ENCODE measurements at places on chromosomes 7 and 10. TPM values are rescaled to one million over a fixed set of nuclear protein-coding genes. Genes with fewer than 3 reads are reported as not detected.

DNA sequence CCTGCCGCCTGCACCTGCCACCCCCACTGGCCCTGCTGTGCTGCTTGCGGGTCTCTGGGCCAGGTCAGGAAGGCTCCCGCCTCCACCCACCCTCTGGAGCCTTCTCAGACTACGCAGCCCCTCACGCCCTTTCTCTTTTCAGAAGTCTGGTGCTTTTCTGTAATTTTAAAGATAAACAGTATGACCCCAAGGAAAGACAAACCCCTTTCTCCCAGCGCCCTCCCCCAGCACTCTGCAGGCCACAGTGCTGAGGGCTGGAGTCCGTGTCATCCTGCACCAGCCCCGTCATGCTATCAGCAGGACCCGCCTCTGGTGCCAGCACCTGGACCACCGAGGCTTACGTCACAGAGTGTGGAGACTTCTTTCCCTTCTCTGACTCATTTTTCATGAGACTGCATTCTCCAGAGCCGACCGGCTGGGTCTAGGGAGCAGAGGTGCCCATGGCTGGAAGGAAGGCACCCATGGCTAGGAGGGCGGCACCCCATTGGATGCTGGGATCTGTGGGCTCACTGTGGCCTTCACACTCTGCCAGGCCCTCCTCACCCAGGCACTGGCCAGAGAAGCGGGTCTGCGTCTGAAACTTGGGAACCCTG is 53.4 kb downstream of the CFAP46 start:
- H3K4me3 ChIP-seq: no peak overlapping the region

ZMIZ2 gene
- total RNA-seq: 12.7 TPM

DNA sequence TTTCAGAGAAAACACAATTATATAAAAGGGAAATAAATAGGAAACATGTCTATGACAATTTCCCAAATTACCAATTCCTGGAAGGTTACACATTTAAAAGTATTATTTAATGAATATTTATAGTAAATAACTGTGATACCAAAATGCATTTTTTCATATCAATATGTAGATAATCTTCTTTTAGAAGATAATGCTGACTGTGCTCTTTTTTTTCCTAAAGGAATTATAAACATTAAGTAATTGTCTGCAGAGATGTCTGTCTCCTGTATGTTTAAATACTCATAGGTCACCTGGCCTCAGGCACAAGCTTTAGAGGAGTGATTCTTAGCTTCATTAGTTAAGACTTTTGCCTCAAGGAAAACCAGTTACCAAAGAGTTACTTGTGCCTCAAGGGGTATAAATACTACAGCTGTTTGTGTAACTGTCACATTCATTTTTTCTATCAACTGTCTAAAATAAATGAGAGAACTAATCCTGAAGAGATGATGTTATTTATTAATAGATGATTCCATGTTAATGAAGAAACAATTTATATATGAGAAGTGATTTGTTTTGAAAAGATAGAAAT is 77.1 kb downstream of the DNAJC1 start:
- no peak for ATAC-seq
- no peak overlapping the region for H3K27ac ChIP-seq
- H3K27me3 ChIP-seq: no peaks in the 10 kb centered on the region
- H3K36me3 ChIP-seq: no peaks in the 10 kb centered on the region
- no peaks in the 10 kb centered on the region for H3K4me1 ChIP-seq

LEP gene
- not detected for total RNA-seq

ABCF2 gene
- 38.5 TPM for total RNA-seq

GRCh38 chr10:102624094-102624493 is 20.2 kb upstream of the TRIM8 start:
- no peak overlapping the region for H3K27ac ChIP-seq
- no peak overlapping the region for H3K4me3 ChIP-seq
- ATAC-seq: no peak

TSPAN12 gene
- total RNA-seq: 4.7 TPM

CYP26C1 gene
- 0.31 TPM for total RNA-seq

DNA sequence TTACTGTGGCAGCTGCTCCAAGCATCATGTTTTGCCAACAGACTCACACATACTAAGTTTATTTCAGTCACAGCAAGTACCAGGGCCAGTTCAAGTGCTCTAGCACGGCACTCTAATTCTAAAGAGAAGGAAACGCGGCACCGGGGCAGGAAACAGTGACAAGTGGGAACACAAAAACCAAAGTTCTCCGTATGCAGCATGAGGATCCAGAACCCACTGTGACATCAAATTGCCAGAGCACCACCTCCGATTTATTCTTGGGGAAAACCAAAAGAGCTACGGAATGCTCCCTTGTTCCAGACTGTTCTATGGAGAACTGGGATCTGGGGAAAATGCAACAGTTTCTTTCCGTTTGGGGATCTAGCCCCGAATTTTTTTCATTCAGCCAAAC is 448 bp upstream of the PTER start:
- H3K27ac ChIP-seq: no peak overlapping the region
- no peaks in the 10 kb centered on the region for H3K4me1 ChIP-seq
- H3K27me3 ChIP-seq: no peaks in the 10 kb centered on the region
- no peaks in the 10 kb centered on the region for H3K36me3 ChIP-seq
- peak; percentile 10 for ATAC-seq
- H3K4me3 ChIP-seq: peak overlapping the region; percentile 68

GRCh38 chr10:35300063-35300699 is 36.1 kb upstream of the CCNY start:
- H3K36me3 ChIP-seq: no peaks in the 10 kb centered on the region
- H3K27ac ChIP-seq: no peak overlapping the region
- no peaks in the 10 kb centered on the region for H3K4me1 ChIP-seq

DNA sequence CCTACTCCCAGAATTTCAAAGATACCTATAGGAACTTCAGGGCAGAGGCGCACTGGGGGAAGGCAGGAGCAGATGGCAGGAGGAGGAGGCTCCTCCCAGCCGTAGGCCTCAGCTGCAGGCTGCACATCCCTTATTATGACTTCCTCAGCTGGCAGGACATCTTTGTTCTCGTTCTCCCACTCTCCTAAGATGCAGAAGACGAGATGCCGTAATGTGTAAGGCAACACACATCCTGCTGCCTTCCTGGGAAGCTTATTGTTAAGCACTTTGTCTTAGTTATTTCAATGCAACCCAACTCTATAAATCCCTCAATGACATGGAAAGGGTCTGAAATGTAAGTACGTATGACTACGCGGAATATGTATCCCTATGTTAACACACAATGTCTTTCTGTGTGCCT is 599.8 kb upstream of the MGMT start:
- no peak overlapping the region for H3K27ac ChIP-seq
- no peaks in the 10 kb centered on the region for H3K4me1 ChIP-seq
- no peak overlapping the region for H3K4me3 ChIP-seq
- no peaks in the 10 kb centered on the region for H3K27me3 ChIP-seq

- H3K36me3 ChIP-seq: no peaks in the 10 kb centered on the region
- H3K4me3 ChIP-seq: no peak overlapping the region
- no peaks in the 10 kb centered on the region for H3K27me3 ChIP-seq
- H3K27ac ChIP-seq: peak overlapping the region; percentile 78
Observed at GRCh38 chr10:515674-516073, 173.8 kb downstream of the DIP2C start.

ANLN gene
- 16.9 TPM for total RNA-seq

TFPI2 gene
- 0.85 TPM for total RNA-seq

CPEB3 gene
- total RNA-seq: 10.3 TPM

PNLIPRP2 gene
- total RNA-seq: not detected

IL2RA gene
- total RNA-seq: 0.31 TPM

- H3K4me3 ChIP-seq: no peak overlapping the region
- peaks cover 17% of the 10 kb centered on the region for H3K27me3 ChIP-seq
- no peaks in the 10 kb centered on the region for H3K36me3 ChIP-seq
- no peak overlapping the region for H3K27ac ChIP-seq
Observed at GRCh38 chr7:19097165-19098055, 20.0 kb downstream of the TWIST1 start.

PLEKHS1 gene
- total RNA-seq: not detected

GRCh38 chr7:151404216-151405011 is 5.4 kb downstream of the WDR86 start:
- no peak overlapping the region for H3K27ac ChIP-seq
- peaks cover 25% of the 10 kb centered on the region for H3K27me3 ChIP-seq
- H3K4me1 ChIP-seq: peaks cover 10% of the 10 kb centered on the region
- no peaks in the 10 kb centered on the region for H3K36me3 ChIP-seq

DNA sequence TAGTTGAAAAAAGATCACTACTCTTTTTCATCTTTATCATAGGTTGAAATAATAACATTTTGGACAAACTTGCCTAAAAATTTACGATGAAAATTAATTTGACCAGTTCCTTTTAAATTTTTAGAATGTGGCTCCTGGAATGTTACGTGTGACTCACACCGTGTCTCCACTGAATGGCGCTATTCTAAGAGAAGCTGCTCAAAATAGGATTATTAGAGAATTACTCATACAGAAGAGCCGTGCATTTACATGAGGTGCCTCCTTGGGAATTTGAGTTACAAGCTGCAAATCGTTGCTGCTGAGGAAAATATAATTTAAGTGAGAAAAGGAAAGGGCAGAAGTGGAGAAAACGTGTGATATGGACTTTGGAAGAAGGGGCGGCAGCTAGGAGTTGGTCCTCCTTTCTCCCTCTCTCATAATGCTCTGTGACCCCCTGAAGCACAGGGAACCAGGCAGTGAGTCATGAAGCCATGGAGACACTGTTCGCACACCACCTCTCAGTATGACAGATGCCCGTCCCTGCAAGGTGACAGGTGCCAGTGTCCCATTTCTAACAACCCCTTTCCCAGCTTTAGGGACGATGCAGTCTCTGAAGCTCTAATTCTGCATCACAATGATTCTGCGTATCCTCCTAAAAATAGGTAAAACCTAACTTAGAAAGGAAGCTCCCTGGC is 323.2 kb upstream of the COBL start:
- no peak for ATAC-seq
- no peak overlapping the region for H3K27ac ChIP-seq
- no peak overlapping the region for H3K4me3 ChIP-seq
- no peaks in the 10 kb centered on the region for H3K36me3 ChIP-seq

DNA sequence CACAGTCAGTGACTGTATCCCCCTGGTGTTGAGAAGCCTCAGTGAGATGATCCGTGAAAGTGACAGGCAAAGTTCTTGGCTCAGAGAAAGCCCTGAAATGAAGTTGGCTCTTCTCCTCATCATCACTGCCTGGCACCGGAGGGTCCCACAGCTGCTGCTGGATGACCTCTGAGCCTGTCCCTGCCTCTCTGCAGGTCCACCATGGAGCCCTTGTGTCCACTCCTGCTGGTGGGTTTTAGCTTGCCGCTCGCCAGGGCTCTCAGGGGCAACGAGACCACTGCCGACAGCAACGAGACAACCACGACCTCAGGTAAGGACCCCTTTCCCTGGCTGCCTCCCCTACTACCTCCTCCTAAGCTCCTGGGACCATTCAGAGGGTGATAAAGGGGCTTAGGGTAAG is 85.5 kb downstream of the MKI67 start:
- H3K27ac ChIP-seq: no peak overlapping the region
- ATAC-seq: no peak
- H3K4me1 ChIP-seq: no peaks in the 10 kb centered on the region
- peaks cover 9% of the 10 kb centered on the region for H3K27me3 ChIP-seq
- H3K4me3 ChIP-seq: no peak overlapping the region
- no peaks in the 10 kb centered on the region for H3K36me3 ChIP-seq

GRCh38 chr7:150379441-150380379 is 580 bp downstream of the ZNF775 start:
- no peaks in the 10 kb centered on the region for H3K27me3 ChIP-seq
- peak overlapping the region; percentile 70 for H3K4me3 ChIP-seq
- peaks cover 65% of the 10 kb centered on the region for H3K4me1 ChIP-seq
- peak; percentile 53 for ATAC-seq

DNA sequence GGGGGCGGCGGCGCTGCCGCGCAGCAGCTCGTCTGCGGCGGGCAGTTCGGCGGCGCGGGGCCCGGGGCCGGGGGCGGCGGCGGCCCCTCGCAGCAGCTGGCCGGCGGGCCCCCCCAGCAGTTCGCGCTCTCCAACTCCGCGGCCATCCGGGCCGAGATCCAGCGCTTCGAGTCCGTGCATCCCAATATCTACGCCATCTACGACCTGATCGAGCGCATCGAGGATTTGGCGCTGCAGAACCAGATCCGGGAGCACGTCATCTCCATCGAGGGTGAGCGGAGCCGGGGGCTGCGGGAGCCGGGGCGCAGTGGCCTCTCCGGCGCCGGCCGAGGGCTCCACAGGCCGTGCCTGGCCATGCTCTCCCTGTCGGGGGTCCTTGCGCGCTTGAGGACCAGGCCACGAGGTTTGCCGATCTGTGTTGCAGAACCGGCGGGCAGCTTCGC is 548 bp downstream of the AGAP3 start:
- H3K36me3 ChIP-seq: peaks cover 3% of the 10 kb centered on the region
- no peak for ATAC-seq
- peaks cover 52% of the 10 kb centered on the region for H3K4me1 ChIP-seq
- peak overlapping the region; percentile 93 for H3K4me3 ChIP-seq
- H3K27ac ChIP-seq: peak overlapping the region; percentile 98

DNA sequence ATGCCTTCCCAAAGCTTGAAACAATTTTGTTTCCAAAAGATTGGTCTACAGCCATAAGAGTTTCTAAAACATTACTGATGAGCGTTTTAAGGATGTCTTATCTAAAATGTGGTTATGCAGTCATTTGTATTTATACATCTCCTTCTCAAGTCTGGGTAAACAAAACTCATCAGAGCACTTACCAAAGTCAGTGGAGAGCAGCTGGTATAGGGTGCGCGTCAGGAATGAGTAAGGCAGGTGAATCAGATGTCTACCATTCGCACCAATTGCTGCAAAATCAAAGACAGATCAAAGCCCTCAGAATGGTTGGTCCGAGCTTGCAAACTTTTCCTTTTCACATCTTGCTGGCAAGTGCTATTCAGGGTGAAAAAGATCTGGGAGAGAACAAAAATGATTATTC is 65.6 kb upstream of the FAM171A1 start:
- no peaks in the 10 kb centered on the region for H3K36me3 ChIP-seq
- no peak for ATAC-seq
- H3K4me1 ChIP-seq: no peaks in the 10 kb centered on the region
- H3K27me3 ChIP-seq: no peaks in the 10 kb centered on the region
- H3K4me3 ChIP-seq: no peak overlapping the region

GPNMB gene
- 48.1 TPM for total RNA-seq

DNA sequence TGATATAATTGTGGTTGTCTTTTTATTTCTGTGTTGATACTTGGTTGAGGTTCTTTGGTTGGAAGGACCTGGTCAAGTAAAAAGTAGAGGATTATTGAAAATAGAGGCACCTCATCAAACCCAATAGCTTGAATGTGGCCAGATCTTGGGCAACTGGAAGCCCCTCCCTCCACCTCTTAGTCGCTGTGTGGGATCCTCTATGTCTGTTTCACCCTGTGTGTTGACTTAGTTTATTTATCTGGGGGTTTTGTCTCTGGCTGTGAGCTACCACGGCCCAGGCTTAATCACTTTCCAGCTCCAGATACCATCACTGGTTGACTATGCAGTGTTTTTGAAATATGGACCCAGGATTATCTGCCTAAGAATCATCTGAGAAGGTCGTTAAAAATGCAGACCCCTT is 58.3 kb downstream of the AP3M1 start:
- no peaks in the 10 kb centered on the region for H3K4me1 ChIP-seq
- H3K27ac ChIP-seq: no peak overlapping the region
- H3K36me3 ChIP-seq: peaks cover 8% of the 10 kb centered on the region
- no peak overlapping the region for H3K4me3 ChIP-seq

DNA sequence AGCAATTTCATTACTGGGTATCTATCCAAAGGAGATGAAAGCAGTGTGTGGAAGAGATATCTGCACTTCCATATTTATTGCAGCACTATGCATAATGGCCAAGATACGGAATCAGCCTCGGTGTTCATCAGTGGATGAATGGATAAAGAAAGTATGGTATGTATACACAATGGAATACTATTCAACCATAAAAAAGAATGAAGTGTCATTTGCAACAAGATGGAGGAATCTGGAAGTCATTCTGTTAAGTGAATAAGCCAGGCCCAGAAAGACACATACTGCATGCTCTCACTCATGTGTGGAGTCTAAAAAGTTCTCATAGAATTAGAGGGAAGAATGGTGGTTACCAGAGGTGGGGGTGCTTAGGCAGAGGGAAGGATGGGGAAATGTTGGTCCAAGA is 35.3 kb downstream of the CREM start:
- no peaks in the 10 kb centered on the region for H3K27me3 ChIP-seq
- H3K4me3 ChIP-seq: no peak overlapping the region
- H3K36me3 ChIP-seq: no peaks in the 10 kb centered on the region
- ATAC-seq: no peak
- no peaks in the 10 kb centered on the region for H3K4me1 ChIP-seq

Data from gastroesophageal sphincter (tissue), 4 donors.